ENCODE measurements at places on chromosomes 12 and 14.
A peak's percentile ranks its signal among the peaks of the same experiment; 100 is the strongest.

DNA sequence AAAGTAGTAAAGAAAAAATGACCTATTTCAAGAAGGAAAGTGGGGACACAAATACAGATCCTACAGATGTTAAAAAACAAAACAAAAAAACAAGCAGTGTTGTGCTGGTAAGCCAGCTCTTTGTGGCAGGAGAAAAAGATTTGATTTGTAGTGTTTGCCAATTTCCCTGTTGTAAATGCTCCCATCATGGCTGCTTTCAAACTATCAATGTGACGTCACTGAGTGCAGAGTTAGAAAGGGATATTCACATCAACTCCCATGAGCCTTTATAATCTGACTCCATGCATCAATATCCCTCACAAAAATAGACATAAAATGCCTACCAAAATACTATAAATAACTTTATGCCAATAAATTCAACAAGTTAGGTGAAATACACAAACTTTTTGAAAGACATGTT, 32.2 kb upstream of the BCL11B start:
- no peak for DNase-seq

- DNase-seq: no peak
These were observed 161.7 kb downstream of the SLC15A4 start for GRCh38 chr12:128662101-128662500.

- DNase-seq: no peak
These were observed 47.4 kb downstream of the SAMD4A start for GRCh38 chr14:54614296-54614695.

DNA sequence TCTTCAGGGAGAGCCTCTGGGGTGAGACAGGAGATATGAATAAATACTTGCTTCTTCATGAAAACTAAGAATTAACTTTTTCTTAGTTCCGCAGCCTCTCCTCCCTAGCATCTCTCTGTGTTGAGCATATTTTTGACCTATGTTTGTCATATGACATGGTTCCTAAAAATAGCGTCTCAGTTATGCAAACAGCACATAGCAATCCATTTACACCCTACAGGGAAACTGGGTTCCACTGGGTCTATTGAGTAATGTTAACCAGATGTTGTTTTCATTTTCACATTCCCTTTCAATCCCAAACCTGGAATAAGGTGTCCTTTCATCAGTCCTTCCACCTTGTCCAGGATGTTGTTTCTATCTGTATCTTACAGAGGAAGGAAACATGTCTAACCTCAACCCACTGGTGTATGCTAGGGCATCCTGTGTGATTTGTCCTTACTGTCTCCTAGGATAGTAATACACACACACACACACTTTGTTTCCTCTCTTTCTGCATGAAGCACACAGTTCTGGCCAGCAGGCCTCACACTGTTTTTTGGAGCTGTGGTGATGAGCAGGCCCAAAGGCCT, 1543.5 kb downstream of the AACS start:
- DNase-seq: no peak

DNA sequence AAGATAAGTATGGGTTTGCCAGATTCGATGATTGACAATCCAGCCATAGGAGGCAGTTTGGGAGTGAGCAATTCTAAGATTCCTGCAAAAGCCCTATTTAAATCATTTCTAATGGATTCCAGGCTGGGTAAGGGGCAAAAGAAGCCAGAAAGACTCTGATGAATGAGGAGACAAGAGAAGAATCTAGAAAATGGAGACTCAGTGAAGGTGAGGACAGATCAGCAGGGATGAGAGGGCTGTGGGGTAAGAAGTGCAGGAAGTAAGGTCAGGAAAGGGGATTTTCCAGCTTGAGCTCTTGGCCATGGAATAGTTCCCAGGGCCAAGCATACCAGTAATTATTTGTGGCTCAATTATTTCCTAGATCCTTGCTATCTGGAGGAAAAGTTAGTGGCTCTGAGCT, 87.3 kb downstream of the TMX1 start:
- no peak for DNase-seq

- DNase-seq: no peak
These were observed 127.7 kb upstream of the PZP start for GRCh38 chr12:9335867-9336266.

- no peak for DNase-seq
These were observed 26.8 kb upstream of the ANP32D start for GRCh38 chr12:48445538-48445937.

DNA sequence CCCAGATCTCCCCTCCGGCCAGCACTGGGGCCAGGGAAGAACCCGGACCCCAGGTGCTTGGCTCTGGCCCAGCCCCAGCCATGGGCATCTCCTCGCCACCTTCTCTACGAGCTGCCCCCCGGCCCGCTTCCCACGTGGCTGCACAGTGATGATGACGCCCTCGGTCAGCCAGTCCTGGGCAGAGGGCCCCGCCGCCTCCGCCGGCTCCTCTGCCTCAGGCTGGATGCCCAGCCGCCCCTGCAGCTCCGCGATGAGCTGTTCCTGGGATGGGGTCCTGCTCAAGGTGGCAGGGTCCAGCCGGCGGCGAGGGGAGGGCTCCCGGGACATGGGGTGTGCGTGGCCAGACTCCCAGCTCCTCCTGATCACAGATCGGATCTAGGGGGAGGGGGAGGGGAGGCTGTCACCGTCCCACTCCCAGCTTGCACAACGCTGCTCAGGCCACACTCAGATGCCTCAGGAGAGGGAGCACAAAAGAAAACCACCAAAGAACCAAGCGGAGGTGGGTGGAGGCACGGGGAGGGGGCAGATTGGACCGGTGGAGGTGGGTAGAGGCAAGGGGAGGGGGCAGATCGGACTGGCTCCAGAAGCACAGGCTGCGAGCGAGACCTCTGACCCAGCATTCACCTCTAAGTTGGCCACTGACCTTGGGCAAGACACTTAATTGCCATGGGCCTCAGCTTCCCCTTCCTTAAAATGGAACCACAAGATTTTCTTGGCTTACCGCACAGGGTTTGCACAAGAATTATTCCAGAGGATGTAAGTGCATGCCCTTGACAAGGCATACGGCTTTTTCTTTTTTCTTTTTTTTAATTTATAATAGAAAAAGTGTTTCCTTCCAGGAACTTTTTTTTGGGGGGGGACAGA, 16.1 kb upstream of the RPLP0 start:
- DNase-seq: no peak

- no peak for DNase-seq
These were observed 114.1 kb downstream of the PAPOLA start for GRCh38 chr14:96616161-96616721.

GRCh38 chr12:11580125-11580751, 69.2 kb upstream of the ETV6 start:
- no peak for DNase-seq

- no peak for DNase-seq
These were observed at the start of gene RIMBP2 for GRCh38 chr12:130715998-130716968. Gene RIMBP2, minus strand, starts transcription at chr12:130716299. Its CDS starts 237,286 bp downstream, at chr12:130479013.

DNA sequence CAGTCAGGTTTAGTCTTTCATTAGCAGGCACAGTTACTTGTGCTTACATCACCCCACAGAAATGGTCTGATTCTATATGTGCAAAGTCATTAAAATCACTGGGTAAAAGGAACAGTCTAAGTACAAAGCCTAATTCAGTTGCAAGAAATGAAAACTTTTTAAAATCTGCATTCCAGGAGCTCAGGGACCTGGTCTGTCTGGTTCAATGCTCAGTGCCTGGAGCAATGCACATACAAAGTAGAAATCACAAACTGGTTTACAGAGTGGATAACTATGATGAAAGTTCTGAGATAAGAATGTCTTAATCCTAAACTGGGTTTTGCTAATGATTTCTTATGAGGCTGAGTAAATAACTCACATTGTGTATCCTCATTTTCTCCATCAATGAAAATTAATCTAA, 28.7 kb downstream of the LMNTD1 start:
- DNase-seq: no peak

DNA sequence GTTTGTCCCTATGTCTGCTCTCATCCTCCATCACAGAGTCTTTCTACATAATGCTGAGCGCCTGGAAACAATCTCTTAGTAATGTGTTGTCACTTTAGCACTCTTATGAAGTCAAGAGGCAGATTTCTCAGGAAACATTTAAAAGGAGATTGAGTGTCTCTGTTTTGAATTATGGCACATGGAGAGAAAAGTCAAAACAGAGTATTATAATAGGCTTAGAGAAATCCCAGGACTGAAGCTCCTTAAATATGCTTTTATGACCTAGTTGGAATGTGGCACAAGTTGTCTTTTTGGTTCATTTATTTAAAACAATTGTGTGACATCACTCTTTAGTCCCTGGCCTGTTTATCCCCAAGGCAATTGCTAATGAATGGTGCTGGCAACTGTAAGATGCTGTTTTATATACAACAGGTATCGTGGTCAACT, 117.8 kb upstream of the HIF1A start:
- DNase-seq: no peak

DNA sequence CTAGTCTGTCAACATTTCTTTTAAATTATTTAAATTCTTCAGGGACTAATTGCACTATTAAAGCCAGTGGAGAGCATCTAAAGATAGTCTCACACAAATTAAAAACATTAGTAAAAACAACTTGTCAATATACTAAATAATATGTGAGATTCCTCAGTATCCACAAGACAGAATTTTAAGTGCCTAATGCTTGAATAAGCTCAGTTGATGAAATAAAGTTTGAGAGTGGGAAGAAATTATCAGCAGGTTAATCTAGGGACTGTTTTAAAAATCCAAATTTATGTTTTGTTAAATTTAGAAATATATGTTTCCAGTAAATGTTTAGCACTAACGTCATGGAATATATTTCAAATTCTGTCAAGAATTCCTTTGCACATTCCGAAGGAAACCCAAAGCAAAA, 105.2 kb downstream of the SLC41A2 start:
- DNase-seq: no peak

DNA sequence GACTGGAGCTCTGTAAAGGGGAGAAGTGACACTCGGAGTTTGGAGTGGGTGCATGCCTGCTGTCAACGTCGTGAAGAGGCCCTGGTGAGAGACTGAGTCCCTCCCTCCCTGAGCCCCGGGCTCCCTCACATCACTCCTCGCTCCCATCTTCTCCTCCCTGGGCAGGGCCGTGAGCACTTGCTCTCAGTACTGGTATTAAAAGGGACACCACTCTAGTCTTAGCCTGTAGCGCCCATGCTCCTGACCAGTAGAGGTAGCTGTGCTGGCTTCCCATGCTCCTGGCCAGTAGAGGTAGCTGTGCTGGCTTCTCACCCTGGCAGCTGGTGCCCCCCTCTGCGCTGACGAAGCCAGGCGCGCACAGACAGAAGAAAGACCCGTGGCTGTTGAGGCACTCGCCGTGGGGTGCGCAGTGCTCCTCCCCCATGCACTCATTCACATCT, 14.7 kb downstream of the ISCA2 start:
- no peak for DNase-seq

DNA sequence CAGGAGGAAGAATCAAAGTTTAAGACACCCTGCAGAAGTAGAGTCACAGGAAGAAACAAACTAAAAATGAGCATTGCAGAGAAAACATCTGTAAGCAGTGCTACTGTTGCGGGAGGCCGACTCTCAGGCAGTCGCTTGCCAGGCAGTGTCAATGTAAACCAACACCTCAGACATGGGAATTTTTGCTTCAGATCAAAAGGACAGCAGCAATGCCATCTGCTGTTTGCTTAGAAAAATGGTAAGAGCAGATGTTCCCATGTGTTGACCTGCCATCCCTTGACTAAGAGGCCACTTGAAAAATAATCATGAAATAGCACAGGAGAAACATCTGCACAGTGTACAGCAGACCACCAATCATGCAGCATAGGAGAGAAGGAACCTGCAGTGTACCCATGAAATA, 196.6 kb downstream of the SLC25A21 start:
- no peak for DNase-seq

DNA sequence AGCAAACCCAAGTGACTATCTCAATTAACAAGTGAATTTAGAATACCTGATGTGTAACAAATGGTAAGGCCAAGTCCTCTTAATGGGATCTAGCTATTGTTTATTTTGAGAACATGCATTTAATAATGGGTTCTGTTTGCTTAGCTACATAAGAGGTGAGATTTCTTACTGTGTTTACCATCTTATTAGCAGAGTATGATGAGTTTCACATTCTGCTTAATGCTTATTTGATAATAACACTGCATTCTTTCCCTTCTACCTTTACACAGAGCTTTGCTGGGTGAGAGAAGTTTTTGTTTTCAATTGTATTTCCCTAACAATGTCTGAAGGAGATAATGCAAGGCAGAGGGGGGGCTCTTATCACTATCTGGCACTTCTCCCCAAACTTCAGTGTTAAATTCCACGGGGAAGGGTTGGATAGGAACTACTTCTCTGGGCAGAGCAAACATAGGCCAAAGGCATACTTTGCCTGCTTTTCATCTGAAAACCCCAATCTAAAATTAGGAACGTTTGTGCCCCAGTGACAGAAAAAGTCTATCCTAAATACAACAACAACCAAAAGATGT, 129.0 kb upstream of the ATXN7L3B start:
- no peak for DNase-seq

DNA sequence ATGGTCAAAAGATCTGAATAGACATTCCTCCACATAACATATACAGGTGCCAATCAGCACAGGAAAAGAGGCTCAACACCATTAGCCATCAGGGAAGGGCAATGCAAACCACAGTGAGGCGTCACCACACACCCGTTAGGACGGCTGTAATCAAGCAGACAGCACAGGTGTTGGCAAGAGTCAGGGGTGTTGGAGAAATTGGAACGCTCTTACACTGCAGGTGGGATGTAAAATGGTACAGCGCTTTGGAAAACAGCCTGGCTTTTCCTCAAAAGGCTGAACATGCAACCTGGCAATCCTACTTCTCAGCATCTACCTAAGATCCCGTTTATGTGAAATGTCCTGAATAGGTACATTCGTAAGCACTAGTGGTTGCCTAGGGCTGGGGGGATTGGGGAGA, 21.5 kb upstream of the MMP17 start:
- no peak for DNase-seq

GRCh38 chr14:35814371-35815005, 5.4 kb upstream of the RALGAPA1 start:
- DNase-seq: peak; percentile 87

GRCh38 chr12:26701604-26702215, 131.3 kb downstream of the ITPR2 start:
- DNase-seq: peak; percentile 32

Measured in CD4-positive, alpha-beta T cell treated with Interleukin-15 for 4 hours (primary cell).